ENCODE measurements at places on chromosomes 12 and 14.

DNA sequence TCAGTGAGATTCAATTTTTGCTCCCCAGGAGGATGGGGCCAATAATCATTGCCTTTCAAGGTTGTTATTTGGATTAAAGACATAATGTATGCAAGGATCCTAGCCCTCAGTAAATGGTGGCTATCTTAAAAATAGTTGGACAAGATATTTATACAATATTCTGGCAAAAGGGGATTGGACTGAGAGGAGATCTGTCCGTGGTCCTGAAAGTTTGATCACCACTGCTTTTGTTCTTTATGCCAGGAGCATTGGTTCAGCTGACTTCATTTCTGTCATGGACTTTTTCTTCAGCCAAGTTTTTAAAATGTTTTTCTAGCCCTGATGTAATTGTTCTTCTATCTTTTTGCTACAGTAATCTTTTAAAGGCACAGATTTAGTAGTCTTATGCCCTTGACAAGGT is 70.2 kb upstream of the TCL1A start:
- no peak for DNase-seq

DNA sequence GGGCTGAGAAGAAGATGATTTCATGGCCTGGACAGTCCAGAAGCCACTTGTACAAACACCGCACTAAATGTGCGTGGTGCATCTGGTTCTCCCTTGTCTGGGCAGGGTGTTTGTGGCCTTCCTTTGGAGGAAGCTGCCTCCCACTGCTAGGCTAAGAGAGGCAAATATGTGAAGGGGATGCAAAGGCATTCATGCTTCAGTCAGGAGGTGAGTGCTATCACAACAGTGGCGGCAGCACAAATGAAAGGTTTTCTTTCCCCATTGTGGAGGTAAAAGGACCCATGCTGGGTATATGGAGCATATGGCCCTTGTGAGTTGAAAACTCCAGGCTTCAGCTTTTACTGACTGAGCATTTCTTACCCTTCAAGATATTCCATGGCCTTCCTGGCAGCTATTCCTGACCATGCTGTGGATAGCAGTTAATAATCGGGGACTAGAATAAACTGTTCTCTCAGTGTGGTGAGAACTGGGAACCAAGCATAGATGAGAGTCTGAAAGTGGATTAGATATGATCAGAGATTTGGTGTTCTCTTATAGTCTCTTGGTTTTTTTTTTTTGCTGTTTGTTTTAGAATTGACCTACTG is 69.9 kb downstream of the MYRFL start:
- no peak for DNase-seq

GRCh38 chr12:119447126-119447525 is 112.6 kb downstream of the CCDC60 start:
- DNase-seq, result no peak

- no peak for DNase-seq
Measured at GRCh38 chr12:124736115-124737039, 127.3 kb downstream of the SCARB1 start.

- DNase-seq, result no peak
Measured at GRCh38 chr12:57134949-57135348, 6.7 kb downstream of the LRP1 start.

DNA sequence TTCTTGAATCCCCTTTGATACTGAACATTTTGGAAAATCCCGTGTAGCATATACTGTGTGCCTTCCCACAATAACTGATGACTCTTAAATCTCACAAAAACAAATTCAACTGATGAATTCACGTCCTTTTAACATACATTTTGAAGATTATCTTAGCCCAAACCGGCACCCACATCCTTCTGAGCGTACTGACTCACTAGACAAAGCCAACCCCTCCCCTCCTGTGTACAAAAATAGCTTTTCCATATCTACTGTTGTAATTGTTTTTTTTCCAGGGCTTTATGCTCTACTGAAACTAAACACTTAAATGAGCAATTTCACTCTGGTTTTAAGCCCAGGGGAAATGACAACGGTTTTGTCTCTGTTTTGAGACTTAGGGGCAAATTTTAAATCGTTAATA is 109.4 kb upstream of the ATF7IP start:
- no peak for DNase-seq

- DNase-seq, result no peak
Measured at GRCh38 chr14:22482085-22482694, 106.8 kb downstream of the DAD1 start.

DNA sequence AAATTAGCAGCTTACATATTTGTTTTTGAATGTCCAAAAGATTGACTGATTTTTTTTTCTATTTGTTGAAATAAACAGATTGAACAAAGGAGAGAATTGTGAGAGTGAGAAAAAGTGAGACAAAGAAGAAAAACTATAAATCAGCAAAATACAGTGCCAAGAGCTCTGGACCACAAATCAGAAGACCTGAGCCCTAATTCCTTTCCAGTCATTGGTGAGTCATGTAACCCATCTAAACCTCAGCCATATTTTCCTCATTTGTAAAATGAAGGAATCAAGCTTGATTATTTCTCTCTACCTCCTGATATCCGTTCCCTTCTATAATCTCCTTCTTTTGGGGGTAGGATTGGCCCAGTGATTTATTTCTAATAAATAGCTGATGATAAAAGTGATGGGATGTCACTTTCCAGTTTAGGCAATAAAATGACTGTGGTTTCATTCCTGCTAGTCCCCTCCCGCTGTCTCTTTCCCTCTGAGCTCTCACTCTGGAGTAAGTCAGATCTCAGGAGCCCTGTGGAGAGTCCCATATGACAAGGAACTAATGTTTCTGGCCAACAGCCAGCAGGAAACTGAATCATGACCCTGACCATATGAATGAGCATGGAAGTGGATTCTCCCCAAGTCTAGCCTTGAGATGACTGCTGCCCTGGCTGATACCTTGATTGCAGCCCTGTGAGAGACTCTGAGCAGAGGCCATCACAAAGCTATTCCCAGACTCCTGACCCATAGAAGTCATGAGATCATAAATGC is 218.9 kb downstream of the ACSS3 start:
- no peak for DNase-seq

DNA sequence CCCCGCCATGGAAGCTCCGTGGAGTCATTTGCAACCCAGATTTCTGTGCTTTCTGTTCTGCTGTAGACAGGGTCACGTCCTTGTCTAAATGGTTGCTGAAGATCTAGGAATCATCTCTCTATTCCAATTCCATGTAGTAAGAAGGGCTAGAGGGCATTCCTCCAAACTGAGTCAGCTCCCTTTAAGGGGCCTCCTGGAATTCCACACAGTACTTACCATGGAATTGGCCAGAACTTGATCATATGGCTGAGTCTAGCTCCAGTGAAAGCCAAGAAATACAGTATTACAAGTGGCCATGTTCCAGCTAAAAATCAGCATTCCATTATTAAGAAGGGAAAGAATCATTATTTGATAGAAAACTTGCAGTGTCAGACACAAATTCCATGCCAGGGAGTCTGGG is 171.9 kb downstream of the PRKCH start:
- DNase-seq, result no peak

DNA sequence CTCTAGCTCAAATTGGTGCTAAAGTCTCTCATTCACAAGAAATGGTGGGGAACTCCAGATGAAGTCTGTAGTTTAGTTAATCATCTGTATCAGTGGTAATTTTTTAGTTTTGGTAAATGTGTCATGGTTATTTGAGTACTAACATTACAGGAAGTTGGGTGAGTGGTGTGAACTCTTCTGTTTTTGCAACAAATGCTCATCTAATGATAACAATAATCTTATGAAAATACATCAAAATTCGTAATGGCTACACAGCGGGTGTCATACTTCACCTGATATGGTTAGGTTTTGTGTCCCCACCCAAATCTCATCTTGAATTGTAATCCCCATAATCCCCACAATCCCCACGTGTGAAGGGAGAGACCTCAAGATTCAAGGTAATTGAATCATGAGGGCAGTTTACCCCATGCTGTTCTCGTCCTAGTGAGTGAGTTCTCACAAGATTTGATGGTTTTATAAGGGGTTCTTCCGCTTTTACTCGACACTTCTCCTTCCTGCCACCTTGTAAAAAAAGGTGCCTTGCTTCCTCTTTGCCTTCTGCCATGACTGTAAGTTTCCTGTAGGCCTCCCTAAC is 209.3 kb upstream of the FOXN3 start:
- no peak for DNase-seq

DNA sequence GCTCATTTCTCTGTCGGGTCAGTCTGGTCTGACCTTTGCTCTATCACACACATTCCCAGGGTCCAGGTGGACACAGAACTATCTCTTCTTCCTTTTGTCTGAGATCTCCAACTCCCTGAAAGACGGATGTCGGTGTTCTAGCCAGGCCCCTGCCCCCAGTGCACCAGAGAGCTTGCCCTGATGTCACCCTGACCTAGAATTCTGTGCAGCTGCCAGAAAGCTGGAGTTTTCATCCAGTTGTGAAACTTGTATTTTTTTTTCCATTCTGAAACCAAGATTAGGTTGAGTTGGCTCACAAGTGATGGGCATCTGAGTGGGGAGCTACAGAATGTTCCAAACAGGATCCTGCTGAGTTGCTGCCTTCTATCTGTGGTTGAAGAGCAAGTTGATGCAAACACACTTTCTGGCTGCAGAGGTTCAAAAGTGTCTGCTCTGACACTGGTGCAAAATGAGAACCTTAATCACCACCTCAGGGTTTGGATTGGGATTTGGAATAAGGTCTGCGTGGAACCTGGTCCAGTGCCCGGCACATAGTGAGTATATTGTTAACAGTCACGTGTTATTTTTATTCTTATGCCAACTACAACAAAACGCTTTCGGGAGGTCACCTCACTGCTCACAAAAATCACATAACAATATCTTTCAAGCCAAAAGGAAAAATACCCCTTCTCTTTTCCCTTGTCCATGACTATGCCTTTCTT is 211.5 kb downstream of the SLC15A4 start:
- DNase-seq, result no peak

GRCh38 chr12:113396828-113397496 is 6.7 kb downstream of the SDS start:
- DNase-seq, result no peak

Data from stimulated activated CD8-positive, alpha-beta memory T cell treated with anti-CD3 and anti-CD28 coated beads, Interleukin-7, amount 100 ng/mL, for 48 hours (primary cell).